ENCODE measurements at places on chromosomes 2 and 18.
A peak's percentile ranks its signal among the peaks of the same experiment; 100 is the strongest.

DNA sequence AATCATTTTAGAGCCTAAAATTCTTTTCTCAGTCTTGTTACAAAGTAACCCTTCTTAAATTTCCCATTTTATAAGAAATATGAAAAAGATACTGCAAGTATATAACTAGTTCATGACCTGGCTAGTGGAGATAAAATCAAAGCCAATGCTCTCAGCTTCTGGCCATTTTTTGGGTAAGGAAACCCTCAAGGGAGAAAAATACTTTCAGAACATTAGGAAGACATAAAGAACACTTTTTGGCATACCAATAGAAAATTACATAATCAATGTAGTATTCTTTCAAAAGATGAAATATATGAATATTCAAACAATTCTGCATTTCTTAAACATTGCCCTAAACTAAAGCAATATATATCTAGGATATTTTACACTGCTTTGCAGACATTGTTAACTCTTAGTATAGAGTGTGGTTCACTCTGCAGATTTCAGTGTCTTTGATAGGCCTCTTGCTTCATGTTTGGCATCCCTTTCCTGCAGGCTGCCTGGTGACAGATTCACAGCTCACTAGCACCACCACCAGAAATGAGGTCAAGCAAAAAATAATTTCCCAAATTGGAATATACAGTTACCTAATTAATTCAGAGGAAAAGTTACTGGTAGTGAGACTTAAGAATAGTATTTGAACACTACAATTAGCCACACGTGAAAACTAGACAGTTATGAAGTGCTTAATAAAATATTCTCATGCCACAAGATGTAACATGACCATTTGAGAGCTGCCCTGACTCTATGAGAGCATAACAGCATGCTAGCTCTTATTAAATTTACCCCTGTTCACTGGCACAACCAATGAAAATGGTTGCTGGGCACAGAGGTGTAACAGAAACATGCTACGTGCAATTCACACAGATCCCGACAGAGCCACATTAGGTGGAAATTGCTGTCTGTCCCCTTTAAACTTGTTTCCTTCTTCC is 36.0 kb downstream of the PAIP2B start:
- DNase-seq = no peak

- DNase-seq = no peak
Observed at GRCh38 chr2:232038881-232039485, 77.5 kb downstream of the DIS3L2 start.

GRCh38 chr2:147368306-147368705 is 476.5 kb upstream of the ACVR2A start:
- DNase-seq = no peak

GRCh38 chr18:35158728-35159450 is 81.9 kb upstream of the ZNF397 start:
- peak; percentile 54 for DNase-seq

GRCh38 chr2:143394062-143394461 is 264.8 kb downstream of the ARHGAP15 start:
- no peak for DNase-seq

GRCh38 chr18:37265382-37265781 is 300.2 kb downstream of the CELF4 start:
- DNase-seq = no peak

DNA sequence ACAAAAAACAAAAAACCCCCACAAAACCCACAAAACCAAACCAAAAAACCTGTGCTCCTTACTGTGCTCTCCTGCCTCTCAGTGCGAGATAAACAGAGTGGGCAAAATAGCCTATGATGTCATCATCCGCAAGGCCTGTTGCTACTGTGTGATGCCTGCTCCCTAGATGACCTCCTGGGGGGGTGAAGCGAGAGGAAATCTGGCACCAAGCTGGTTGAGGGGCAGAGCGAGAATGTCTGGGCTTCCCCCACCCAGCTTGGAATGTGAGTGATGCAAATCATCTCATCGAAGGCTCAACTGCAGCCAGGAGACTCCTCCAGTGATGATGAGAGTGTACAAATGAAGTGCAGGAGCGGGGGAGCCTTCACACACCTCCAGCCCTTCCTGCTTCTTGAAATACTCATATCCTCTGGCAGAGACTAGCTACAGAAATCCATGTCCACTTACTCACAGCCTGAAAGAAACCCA is 57.7 kb upstream of the MAP4K3 start:
- DNase-seq = peak; percentile 24

GRCh38 chr2:220077488-220077887 is 450.1 kb downstream of the SLC4A3 start:
- DNase-seq = no peak

GRCh38 chr2:105540642-105541041 is 141.8 kb upstream of the FHL2 start:
- no peak for DNase-seq

DNA sequence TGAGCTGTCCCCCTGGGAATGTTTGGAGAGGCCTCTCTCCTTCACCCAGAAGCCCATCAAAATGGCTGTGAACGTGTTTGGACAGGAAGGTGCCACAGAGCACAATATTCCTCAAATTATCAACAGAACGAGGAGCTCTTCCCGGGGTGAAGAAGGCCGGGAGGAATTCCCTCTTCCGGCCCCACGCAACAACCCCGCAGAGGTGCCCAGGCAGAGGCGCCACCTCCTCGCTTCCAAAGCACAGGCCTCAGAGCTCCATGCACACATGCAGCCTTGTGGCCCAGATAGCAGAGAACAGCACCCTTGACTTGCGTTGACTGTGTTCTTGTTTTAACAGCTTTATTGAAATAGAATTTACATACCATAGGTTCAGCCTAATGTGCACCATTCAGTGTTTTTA is 152.5 kb upstream of the SALL3 start:
- no peak for DNase-seq

- DNase-seq = no peak
Observed at GRCh38 chr18:50334546-50335152, 40.2 kb upstream of the SKA1 start.

DNA sequence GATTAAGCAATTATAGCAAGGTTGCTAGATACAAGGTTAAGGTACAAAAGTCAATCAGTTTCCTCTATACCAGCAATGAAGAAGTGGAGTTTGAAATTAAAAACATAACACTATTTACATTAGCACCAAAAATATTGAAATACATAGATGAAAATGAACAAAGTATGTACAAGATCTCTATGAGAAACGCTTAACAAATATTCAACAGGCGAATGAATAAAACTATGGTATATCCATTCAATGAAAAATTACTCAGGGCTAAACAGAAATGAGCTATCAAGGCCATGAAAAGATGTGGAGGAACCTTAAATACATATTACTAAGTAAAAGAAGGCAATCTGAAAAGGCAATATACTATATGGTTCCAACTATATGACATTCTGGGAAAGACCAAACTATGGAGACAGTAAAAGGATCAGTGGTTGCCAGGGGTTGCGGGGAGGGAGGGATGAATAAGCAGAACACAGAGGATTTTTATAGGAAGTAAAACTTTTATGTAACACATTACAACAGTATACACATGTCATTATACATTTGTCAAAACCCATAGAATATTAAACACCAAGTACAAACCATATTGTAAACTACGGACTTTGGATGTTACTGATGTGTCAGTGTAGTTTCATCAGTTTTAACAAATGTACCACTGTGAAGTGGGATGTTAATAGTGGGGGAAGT is 62.1 kb downstream of the RMDN2 start:
- no peak for DNase-seq

DNA sequence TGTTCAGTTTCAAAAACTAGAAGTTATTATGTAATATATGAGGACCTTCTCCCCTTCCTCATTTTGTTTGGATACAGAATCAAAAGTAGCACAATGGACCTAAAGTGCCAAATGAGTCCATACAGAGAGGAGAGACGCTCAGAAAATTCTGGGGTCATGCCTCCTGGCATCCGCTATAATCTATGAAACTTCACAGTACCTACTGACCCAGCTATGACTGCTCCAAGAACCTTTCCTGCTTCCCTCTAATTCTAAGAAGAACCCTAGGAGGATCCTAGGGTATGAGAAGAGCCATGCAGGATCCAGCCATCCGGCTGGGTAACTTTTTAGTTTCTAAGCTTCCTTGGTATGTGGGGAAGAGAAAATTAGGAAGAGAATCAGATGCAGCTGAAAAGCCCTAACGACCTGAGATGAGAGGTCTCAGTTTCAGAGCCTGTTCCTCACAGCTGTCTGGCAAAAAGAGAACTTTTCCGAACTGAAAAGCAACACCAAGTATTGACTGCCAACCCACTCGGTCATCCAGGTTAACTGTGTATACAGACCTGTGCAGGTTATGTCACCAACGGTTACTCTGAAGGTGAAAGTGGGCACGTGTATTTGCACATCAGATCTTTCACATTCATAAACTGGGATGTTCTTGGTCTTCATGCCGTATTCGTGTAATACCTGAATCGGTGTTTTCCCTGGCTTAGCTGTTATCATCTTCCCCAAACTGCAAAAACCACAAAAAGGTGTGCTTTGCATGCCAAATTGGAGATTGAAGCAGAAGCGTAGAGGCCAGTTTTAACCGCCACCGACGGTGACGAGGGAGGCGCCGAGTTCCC is 1.1 kb downstream of the PRKRA start:
- no peak for DNase-seq

All from activated T-cell treated with anti-CD3 and anti-CD28 coated beads, Interleukin-2, amount 50 U/mL, for 72 hours (primary cell).